ENCODE measurements at places on chromosomes 1 and 21. TPM values are rescaled to one million over a fixed set of nuclear protein-coding genes. Genes with fewer than 3 reads are reported as not detected.

The CRYBG2 gene
- total RNA-seq: not detected

The PIK3CD gene
- 2.6 TPM for total RNA-seq

The FCAMR gene
- not detected for total RNA-seq

The RGS4 gene
- total RNA-seq: 3.2 TPM

- no peak for DNase-seq
These were observed 111.4 kb downstream of the HLX start for GRCh38 chr1:220990427-220991339.

- DNase-seq: no peak
These were observed 146.8 kb downstream of the ESRRG start for GRCh38 chr1:216576234-216576937.

DNA sequence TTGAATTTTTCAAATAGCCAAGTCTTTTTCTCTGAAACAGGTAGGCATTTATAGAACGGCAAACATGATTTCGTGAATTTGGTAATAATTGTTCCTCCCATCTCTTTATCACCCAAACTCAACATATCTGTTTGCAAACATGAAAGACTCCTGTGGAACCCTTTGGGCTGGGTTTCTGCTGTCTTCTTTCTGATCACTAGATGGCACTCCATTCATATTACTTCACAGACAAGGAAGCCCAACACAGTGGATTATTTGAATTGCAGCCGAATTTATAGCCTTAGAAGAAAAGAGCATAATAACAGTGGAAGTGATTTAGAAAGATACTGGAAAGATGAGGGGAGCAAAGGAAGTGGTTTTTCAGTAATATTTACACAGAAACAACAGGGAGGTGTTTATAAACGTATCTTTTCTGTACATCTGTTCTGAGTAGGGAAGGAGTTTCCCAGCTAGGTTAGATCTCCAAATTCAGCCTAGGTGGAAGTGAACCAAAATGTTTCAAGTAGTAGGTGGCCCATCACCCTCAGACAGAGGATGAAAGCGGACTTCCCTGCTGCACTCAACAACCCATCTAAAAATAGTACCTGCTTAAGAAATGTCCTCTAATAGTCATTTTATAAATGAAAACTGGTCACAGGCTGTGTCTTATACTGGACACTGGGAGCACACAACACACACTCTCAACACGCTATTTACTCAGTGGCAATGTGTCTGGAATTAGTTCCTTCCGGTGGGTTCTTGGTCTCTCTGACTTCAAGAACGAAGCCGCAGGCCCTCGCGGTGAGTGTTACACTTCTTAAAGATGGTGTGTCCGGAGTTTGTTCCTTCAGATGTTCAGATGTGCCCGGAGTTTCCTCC lies 67.6 kb downstream of the MAP3K21 start:
- DNase-seq: no peak

GRCh38 chr1:20819818-20820217 lies 32.7 kb upstream of the HP1BP3 start:
- DNase-seq: no peak

GRCh38 chr21:46618738-46619379 lies 14.0 kb upstream of the S100B start:
- no peak for DNase-seq

GRCh38 chr1:225448146-225448805 lies 20.4 kb upstream of the LBR start:
- no peak for DNase-seq

Measured in left ventricle myocardium inferior (tissue), 1 donor.